Stimulated activated CD8-positive, alpha-beta memory T cell treated with anti-CD3 and anti-CD28 coated beads, Interleukin-2, amount 100 ng/mL, for 1 hour (primary cell): ENCODE measurements at places on chromosomes 2 and 18.

- no peak for DNase-seq
Observed at GRCh38 chr2:120904830-120905234, 169.2 kb downstream of the GLI2 start.

DNA sequence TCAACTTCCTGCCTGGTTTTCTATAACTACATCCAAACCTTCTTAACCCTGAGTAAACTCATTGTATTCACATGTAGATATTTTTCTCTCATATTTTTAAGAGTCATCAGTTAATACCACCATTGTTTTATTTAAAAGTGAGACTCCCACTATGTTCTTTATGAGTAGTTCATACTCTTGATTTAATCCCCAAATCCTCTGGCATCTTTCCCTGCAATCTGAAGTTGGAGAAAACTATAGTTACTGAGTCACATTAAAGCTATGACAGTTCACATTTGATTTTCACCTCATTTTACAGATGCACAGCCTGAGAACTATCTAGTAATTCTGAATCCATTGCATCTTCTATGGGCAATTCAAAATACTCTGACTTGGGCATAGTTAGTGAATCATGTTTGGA lies 1358.7 kb upstream of the NRXN1 start:
- no peak for DNase-seq

DNA sequence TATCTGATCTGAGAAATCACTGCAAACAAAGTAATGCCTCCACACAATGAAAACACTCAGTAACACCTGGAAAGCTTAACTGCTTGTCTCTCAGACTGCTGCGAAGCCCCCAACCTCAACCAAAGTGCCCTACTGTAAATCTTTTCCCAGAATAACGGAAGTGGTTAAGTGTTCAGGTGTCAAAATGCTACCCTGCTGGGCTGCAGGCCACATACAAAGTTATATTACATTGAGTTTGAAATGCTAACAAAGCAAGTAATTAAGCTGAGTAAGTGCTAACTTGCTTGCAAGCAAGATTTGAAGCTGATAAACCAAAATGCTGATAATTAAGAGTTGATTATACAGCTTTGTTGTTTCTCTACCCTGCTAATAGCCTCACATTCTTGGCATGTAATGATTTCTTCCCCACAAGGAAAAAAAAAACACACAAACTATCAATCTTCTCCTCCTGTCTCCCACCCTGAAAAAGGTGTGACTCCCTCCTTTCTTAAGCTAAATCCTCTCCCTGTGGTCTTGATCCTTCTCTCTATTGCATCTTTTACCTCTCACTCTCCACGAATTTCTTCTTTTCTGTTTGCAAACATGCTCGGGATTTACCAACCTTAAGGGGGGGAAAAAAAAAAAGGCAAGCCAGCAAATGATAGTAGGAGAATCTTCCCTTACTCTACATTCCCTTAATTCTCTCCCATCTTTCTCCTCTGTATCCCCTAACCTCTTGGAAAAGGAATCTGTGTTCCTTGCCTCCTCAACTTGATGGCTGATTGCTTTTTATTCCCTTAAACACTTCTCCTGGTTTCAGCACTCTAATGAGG lies 266.8 kb upstream of the SIX3 start:
- DNase-seq: no peak

GRCh38 chr18:57789759-57790158 lies 13.4 kb downstream of the ATP8B1 start:
- DNase-seq: no peak

GRCh38 chr2:146392186-146392585 lies 1452.6 kb upstream of the ACVR2A start:
- no peak for DNase-seq

GRCh38 chr2:89833780-89834117 lies 1142.3 kb downstream of the RPIA start:
- no peak for DNase-seq

DNA sequence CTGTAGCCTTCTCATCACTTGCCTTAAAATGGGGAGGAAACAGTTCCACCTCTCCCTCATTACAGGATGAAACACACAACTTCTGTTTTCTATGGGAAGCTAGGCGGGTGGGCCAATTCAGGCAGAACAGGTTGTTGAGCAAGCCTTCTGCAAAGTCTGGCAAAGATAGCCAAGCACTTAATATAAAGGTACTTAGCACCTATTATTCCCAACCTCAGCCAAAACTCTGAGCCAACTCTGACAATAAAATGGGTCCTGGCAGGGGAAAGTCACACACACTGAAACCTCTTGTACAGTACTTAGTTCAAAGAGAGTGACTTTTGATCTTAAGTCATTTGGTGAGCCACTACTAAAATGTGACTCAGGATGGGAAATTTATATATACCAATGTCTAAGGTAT lies 15.8 kb upstream of the SOCS6 start:
- no peak for DNase-seq

DNA sequence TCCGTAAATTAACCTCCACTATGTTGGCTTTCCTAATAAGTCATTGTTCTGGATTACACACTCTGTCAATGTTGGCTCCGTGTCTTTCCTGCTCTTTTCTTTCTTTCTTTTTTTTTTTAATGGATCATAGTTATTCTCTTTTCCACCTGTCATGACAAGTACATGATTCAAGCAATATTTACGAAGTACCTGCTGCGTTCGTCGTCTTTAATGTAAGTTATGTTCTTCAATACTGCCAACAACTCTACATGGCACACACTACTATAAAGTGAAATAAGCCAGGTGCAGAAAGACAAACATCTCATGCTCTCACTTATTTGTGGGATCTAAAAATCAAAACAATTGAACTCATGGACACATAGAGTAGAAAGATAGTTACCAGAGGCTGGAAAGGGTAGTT lies 239.1 kb downstream of the SCG2 start:
- DNase-seq: no peak

DNA sequence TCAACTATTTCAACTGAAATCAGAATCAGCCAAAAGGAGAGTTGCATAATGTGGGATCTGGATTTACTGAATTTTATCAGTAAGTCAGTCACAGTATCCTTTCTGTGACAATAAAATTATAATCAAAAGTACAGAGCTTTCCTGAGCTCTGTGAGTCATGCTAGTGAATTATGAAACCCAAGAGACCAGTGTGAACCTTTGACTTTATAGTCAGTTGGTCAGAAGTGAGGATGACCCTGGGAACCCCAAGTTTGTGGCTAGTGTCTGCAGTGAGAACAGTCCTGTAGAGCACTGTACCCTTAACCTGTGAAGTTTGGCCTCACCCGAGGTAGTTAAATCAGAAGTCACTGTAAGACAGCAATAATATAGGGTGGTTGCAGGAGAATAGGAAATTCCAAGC lies 381.7 kb downstream of the CDH19 start:
- DNase-seq: no peak

DNA sequence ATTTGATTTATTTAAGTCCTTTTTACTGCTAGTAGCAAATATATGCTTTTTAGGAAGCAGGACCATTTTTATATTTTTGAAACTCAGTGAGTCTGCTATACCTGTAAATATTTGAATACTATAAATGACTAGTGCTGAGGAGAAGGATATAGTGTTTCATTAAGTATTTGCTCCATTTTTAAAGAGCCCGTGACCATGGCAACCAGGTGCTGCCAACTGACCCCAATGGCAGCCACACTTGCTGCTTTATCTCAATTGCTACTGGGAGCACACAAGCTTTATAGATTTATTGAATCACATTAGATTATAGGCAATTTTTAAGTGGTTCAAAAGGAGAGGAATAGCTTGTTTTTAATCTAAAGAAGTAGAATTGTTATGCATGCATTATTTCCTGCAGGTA lies 142.0 kb downstream of the SCG2 start:
- no peak for DNase-seq

DNA sequence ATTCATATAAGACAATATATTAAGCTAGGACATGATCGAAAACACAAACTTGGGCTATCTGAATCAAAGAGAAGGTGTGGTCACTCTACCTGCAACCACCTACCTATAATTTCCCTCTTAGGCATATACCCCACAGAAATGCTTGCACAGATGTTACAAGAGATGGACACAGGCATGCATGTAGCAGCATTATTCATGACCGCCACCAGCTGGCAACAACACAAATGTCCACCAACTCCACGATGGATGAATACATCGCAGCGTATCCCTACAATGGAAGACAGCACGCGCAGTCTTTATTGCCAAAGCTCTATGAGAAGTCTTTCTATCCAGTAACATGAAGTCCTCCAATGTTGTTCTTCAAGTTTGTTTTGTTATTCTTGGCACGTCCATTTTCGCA lies 90.8 kb downstream of the ARL4C start:
- DNase-seq: no peak

DNA sequence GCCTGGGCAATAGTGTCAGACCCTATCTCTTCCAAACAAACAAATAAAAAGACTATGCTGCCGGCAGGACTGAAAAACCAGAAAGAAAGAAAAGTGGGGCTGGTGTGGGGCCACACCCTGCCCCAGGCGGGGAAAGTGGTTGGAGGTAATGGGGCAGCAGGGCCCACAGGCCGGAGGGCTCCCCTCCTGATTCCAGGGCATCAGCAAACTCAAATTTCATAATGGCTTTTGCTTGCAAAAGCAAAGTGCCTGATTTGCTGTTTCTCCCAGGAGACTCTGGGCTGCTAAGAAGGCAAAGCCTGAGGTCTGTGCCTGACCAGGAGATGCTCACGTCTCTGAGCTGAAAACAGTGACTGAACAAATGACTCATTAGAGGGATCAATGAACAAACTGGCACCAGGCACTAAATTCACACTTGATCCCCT lies 121.9 kb downstream of the HDAC4 start:
- no peak for DNase-seq

DNA sequence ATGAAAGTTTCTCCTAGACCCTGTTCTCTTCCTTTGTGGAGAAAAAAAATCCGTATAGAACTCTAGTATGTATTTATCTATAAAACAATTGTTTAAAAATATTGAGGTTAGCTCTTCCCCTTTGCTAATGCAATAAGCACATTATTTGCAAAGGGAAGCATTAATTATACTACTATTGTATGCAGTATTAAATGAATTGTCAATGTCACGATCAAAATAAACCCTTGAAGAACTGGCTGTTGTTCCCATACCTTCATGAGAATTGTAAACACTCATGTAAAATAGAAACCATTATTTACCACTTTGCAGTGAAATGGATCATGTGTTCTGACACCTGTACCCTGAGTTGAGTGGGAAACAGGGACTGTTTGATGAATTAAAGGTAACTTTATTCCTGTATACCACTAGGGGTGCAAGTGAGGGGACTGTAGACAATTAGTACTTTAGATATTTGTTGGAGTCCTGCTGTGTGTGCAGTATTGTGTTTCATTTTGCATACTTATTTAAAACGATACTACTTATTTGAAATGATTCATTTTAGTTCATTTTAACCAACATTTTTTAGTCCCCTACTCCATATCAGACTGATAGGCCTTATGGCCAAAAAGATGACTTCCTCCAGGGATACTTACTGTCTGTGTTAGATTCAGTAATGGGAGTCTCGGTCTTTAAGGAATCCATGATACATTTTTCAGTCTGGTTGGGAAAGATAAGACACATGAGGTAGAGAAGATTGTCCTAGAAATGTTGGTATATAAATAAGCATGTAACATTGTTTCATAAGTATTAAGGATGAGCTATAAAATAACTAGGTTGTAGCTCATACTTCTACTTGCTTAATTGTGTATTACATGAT lies 7.9 kb downstream of the PKP4 start:
- no peak for DNase-seq

DNA sequence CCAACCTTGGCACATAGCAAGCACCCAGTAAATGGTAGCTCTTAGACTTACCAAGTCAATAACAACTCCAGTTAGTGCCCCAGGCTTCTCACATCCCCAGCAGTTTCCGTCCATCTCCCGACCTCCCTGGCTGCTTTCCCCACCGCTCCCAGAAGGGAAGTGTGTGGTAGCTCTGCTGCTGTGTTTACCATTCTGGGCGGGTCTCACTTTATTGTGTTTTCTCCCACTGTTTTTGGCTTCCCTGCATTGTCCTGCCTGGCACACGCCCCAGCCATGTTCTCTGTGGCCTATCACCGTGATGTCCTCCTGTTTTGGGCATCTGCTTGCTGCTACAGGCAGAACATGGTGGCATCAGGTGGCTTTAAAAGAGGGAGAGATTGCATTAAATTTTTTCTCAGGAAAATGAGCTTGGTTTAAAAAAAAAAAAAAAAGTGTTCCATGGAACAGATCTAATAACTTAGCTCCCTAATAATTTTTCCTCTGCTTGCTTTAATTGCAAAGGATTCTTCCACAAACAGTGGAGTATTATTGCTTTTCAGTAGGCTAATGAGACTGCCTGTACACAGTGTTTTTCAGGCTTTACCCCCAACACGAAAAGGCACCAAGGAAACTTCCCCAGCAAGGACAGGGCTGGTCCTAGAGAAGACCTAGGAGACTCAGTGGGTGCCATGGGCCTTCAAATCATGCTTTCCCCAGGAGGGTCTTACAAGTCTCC lies 8.0 kb upstream of the COX7A2L start:
- no peak for DNase-seq

- DNase-seq: no peak
Observed at GRCh38 chr2:72917877-72918553, 696 bp downstream of the EMX1 start.

DNA sequence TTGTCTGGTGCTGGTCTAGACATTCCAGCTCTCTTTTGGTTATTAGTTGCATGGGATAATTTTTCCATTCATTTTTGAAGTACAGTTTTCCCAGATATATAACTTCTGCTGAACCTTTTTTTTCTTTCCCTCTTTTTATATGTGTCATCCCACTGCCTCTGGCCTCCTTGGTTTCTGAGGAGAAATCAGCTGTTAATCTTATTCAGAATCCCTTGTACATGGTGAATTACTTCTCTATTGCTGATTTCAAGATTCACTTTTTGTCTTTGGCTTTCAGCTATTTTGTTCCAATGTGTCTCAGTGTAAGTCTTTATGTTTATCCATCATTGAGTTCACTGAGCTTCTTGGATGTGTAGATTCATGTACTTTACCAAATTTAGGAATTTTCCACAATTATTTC lies 99.7 kb downstream of the ARHGEF4 start:
- no peak for DNase-seq

DNA sequence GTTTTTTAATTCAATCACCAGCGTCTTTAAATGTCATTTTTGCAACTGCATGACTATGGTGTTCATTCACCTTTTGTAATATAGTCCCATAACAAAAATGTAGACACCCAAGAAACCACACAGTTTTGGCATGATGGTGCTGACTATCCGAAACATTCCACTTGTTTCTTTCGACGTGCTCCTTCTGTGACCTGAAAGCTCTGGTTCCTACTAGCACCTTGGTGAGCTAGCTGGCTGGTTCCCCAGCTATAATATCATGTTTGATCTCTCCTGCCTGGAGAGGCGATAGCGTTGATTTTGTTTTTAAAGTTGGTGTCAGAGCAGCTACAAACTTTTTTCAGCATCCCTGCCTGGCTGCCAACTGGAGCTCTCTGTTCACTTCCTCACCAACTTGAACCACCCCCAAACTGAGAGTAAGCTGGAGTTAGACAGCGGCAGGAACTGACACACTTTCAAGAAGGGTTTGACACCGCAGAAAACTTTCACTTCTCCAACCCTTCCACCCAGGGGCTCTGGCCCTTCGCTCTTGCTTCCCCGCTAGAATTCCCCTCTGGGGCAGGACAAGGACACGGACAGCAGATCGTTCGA lies 1.1 kb downstream of the ATAD2B start:
- peak; percentile 37 for DNase-seq
